ENCODE measurements at places on chromosomes 12 and 14.

- DNase-seq, result no peak
Measured at GRCh38 chr12:87676731-87677130, 352.5 kb downstream of the C12orf50 start.

GRCh38 chr12:127582074-127582473, 684.9 kb upstream of the TMEM132C start:
- no peak for DNase-seq

DNA sequence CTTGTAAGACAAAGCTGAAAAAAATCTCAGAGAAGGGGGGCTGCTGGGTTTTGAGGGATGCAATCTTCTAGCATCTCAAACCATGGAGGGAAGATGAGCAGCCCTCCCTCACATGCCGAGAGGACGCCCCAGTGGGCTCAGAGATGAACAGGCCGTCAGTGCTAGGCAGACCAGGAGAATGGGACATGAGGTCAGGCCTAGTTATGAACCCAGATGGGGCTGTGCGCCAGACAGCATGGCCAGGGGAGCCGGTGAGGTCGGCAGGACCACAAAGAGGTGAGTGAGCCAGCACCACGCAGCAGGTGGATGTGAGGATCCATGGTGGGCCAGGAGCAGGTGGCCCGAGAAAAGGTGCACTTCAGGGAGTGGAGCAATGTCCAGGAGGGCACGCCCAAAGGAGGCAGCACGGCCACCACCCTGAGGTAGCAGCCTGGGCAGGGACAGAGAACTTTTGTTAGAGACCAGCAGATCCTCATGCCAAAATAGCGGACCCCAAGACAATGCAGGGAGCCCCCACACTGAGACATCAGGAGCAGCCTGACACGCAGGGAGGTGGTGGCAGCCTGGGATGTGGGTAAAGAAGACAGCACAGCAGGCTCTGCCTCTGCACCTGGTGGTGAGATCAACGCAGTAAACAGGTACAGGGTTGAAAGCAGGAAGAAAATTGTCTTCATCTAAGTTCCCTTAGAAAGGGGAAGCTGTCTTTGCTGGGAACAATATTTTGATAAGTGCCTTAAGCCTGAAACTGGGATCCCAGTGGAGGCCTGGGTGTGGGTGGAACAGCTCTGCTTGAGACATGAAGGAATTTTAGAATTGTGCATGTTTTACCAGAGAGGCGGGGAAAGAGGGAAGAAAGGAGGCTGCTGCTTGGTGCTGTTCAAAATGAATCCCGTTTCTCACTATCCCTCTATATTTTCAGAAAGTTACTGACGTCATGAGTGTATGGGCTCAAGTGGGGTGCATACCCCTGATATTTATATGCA, 17.8 kb upstream of the MCRS1 start:
- DNase-seq, result no peak

- peak; percentile 17 for DNase-seq
Measured at GRCh38 chr14:103385929-103386712, 906 bp downstream of the MARK3 start.

DNA sequence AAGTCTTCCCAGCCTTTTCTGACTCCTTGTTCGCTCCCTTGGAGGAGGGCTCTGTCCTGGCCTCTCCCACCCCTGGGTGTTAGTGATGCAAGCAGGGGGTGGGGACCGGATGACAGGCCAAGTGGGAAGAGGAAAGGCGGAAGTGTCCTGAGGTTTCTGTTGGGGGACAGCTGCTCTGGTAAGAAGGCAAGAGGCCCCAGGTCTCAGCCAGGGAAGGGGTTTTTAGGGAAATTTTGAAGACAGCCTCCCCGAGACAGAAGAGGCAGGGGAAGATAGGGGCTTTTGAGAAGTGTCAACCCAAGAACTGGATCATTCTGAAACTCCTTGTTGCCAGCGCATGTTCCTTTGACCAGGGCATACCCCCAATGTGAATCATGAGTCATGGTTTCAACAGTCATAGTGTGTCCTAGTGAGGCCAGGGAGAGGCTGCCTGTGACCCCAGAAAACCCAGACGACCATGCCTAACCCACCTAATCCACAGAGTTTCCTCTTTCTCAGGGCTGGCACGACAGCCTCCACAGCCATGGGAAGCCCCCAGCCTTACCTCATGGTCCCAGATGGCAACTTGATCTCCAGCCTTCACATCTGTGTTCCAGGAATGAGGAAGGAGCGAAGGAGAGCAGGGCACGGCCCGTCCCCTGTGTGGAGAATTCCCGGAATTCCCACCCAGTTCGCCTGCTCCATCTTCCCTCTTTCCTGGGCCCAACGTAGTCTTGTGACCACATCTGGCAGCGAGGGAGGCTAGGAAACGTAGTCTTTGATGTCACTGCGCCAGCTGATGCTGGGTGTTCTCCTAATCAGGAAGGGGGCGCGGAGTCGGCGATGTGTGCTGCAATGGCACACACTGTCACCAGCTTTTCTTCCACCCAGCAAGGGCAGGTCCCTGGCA, 4.9 kb upstream of the GPR132 start:
- peak; percentile 63 for DNase-seq

DNA sequence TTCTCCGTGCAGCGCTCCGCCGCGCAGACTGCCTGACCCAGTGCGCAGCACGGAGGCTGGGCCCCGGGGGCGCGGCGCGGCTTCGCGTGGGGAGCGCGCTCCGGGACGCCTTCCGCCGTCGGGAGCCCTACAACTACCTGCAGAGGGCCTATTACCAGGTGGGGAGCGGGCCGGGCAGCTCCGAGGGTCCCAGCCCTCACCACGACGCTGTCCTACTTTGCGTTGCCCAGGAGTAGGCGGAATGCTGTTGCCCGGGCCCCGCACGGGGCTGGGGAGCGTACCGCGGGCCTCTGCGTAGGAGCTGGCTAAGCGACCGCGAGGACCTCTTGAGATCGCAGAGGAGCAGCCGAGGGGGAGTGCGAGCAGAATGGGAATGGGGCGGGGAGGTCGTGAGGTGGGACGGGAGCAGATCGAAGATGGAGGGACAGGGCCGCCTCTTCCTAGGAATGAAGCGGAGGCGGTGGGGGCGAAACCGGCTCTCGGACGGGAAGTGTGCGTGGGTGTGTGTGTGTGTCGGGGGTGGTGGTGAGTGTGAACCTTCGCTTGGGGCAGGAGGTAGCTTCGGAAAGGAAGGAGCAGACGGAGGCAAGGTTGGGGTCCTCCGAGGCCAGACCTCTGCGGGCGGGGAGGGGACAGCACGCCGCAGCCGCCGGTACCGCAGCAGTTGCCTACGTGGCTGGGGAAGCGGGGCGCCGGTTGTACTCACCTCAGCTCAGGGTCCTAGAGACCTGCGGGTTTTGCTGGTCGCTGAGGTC, 751 bp downstream of the P3H3 start:
- peak; percentile 36 for DNase-seq

All from stimulated activated naive CD4-positive, alpha-beta T cell treated with Interleukin-2 at 50 U/mL for 16 hours (primary cell).